ENCODE measurements at places on chromosomes 2 and 18.
A peak's percentile ranks its signal among the peaks of the same experiment; 100 is the strongest.

DNA sequence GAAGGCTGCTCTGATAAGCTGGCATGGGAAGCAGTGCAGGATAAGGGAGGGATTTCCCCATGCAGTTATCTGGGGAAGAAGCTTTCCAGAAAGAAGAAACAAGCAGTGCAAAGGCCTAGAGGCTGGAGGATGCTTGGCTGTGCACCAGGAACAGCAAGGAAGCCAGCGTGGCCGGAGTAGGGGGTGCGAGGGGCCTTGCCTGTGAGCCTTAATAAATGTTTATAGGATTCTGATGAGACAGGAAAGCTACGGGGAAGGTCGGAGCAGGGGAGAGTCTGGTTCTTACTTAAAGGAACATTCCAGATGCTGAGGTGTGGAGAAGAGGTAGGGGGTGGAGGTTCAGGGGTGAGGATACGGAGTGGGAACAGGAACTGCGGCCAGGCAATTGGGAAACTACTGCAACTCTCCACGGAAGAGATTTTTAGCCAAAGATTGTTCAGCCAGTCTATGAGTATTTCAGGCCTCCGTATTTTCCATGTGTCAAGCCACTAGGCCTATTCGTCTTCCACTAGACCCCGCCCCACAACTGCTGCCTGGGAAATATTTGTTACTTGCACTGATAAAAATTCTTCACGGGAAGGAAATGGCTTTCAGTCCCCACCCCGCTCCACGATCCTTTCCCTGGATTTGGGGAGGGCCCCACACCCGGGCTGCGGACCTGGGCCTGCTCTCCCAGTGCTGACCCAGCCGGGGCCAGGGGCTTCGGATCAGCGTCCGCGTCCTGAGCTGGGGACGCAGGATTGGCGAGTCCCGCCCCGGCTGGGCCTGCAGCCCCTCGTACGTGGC is 516 bp downstream of the EIF2AK2 start:
- DNase-seq, result no peak

DNA sequence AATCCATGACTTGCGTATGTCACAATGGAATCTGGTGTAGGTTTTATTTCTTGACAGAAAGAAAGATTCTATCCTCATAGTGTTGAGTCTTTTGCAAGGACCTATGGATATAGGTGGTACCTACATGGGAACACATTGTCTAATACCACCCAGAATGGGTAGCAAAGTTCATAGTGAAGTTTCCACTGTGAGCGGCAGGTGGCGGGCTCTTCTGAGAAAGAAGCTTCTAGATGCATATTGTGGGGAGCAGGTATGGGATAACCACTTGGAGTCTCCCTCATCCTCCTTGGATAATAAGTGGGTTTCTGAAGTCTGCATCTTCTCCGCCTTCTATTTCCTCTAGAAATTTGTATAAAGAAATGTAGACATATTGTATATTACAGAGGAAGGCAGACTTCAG is 44.9 kb downstream of the LINC00305 start:
- no peak for DNase-seq

DNA sequence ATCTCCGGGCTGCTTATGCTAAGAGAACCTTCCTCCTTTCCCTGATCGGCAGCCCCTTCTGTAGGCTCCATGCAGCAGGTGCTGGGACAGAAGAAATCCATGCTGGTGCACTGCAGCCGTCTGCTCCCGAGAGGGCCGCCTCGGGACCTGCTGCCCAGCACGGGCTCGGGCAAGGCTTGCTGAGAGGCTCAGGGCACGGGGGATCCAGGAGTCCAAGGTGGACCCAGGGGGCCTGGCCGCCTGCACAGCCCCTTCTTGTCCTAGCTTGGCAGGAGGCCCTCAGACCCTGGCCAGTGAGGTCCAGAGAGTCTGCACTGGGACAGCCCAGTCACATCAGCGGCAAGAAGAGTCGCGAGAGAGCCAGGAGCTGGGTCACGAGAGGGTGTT is 13.3 kb upstream of the DUSP2 start:
- no peak for DNase-seq

DNA sequence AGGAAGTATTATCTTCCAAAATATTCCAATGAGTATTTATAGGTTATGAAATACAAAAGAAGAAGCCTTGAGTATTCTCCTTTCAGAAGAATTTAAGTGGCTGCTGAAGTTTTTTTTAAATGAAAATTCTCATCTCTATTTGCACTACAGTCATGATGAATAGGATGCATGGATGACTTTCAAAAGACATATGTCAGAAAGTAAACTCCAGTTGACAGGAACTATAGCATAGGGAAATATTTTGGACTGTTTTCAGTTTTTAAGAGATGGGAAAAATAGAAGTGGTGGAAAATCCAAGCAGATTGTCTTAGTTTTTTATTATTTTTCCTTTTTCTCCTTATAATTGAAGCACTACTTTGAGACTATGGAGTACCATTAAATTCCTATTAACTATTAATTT is 825.1 kb upstream of the FSHR start:
- DNase-seq, result no peak

GRCh38 chr2:54644236-54644635 is 79.2 kb upstream of the EML6 start:
- DNase-seq, result no peak

DNA sequence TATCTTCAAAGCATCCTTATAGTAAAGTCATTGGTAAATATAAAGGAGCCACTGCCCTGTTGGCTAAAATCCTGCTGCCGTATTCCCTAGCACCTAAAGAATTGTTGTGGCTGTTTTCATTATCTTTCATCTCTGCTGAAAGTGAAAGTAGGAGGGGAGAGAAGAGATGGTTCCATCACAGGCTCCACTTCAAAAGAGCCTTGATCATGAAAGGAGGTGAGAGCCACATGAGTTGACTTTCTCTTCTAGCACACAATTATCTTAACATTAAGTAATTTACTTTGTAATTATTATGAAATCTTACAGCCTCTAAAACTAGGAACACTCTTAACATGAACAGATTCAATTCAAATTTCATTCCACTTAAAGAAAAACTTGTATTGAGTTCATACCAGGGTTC is 1050.9 kb upstream of the LRRTM1 start:
- DNase-seq, result peak; percentile 31

- DNase-seq, result peak; percentile 17
These were observed 664 bp downstream of the CAMKMT start for GRCh38 chr2:44362207-44363015.

DNA sequence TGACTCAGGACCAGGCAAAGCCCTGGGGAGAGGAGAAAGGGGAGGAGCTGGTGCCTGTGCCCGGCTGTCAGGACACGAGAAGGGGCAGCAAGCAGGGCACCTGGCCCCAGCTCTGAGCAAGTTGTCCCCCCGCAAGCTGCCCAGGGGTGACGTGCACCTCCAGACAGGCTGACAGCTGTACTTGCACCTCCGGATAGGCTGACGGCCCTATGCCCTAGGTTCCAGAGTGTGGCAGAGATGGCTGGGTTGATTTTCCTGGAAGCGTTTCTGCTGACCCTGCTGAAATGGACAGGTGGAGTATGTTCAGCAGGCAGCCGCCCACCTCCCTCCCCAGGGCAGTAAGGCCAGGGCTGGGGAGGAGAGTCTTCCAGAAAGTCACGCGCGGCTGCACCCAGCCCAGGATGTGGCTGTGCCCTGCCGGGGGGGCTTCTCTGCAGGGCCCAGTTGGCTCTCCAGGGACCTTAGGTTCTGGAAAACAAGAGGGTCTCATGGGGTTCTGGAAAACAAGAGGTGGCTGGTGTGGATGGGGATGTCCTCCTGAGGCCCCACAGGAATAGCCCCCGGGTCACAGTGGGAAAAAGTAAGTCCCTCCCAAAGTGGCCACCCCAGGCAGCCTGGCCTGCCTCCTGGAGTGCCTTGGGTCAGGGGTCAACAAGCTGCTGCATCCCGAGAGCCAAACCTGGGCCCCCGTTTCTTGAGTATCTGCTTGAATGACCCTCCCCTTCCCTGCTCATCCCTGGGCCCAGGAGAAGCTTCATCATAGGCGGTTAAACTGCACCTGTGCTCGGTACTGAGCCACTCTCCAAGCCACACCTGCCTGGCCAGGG is 71.4 kb upstream of the OTOS start:
- DNase-seq, result no peak

Measured in Jurkat, Clone E6-1 (cell line).